ENCODE measurements at places on chromosomes 4 and X.
A peak's percentile ranks its signal among the peaks of the same experiment; 100 is the strongest.

GRCh38 chr4:175509320-175509719 lies 302.7 kb downstream of the GPM6A start:
- DNase-seq, result no peak

DNA sequence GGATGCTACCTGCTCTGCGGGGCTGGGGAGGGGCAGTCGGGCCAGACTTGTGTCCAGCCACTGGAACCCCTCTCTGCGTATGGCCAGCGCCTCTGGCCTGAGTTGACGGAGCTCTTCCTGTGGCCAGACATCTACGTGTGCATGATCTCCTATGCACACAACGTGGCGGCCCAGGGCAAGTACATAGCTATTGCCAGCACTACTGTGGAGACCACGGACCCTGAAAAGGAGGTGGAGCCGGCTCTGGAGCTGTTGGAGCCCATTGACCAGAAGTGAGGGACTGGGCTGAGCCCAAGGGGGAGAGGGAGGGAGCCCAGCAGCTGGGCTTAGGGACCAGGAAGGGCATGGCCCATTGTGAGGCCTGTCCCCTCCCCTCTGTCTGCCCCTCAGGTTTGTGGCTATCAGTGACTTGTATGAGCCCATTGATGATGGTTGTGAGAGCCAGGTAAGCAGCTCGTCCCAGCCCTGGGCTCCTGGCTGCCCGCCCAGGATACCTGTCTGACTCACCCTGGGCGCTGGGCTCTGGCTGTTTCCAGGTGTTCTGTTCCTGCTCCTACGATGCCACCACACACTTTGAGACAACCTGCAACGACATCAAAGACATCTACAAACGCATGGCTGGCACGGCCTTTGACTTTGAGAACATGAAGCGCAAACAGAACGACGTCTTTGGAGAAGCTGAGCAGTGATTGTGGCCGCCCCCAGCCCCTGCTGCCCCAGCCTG lies 1.8 kb upstream of the FAM50A start:
- no peak for DNase-seq

GRCh38 chr4:89855236-89855635 lies 18.3 kb upstream of the SNCA start:
- DNase-seq, result no peak

GRCh38 chrX:153708415-153708814 lies 15.8 kb downstream of the BCAP31 start:
- DNase-seq, result no peak

- DNase-seq, result no peak
Measured at GRCh38 chr4:168411318-168412150, 68.8 kb downstream of the DDX60L start.

DNA sequence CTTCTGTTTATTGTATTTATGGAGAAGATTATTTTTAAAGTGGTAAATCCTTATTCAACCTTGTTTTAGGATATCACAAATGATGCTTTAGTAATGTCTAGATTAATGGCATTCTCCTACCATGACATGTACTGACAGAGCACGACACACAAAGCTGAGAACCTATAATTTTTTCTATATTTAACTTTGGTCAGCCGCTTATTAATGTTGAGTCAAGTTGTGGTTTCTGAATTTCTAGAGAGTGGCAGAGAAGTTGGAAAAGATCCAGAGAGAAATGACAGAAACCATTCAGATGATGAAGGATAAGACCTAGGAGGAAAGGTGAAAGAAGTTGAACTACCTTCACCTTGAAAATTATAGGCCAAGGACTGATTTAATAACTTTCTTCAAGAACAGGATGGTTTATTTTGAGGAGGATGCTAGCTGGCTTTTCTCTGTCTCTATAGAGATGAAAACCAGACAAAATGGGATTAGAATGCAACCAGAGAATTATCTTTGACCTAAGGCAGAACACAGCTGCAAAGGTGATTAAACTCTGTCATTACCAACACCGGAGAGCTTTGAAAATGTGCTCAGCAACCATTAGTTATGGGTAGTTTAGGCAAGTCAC lies 62.6 kb upstream of the TSPAN5 start:
- no peak for DNase-seq

GRCh38 chr4:112819729-112820128 lies 182.8 kb downstream of the LARP7 start:
- no peak for DNase-seq

DNA sequence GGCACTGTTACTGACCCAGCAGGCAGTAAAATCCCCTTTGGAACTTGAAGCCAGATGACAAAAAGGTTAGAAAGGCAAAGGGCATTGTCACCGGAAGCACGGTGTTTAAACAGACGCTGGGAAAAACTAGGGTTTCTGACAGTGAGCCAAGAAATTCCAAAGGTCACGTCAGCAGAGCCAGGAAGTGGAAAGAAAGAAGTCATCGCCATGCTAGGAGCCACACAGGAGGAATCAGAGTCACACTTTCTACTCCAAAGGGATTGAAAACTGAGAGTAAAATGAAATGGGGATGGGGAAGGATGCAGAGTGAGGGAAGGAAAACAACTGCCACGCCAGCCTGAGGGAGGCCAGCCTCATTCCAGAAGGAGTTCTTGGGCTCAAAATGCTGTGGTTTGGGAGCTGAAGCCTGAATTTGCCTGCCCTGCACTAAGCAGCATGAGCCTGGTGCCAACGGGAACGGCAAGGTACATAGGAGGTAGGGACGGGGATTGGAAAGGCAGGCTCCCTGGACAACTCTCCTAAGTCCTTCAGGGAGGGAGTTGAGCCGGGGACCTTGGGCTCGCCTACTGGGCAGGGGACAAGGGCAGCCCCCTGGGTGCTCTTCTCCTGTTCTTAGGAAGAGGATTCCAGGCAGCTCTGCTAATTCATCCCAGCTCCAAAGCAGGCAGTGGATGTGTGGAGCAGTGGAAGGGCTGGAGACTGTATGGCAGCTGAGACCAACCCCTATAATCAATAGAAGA lies 66.8 kb downstream of the SOWAHB start:
- DNase-seq, result no peak

- DNase-seq, result no peak
Measured at GRCh38 chr4:3487861-3488260, 24.8 kb downstream of the DOK7 start.

DNA sequence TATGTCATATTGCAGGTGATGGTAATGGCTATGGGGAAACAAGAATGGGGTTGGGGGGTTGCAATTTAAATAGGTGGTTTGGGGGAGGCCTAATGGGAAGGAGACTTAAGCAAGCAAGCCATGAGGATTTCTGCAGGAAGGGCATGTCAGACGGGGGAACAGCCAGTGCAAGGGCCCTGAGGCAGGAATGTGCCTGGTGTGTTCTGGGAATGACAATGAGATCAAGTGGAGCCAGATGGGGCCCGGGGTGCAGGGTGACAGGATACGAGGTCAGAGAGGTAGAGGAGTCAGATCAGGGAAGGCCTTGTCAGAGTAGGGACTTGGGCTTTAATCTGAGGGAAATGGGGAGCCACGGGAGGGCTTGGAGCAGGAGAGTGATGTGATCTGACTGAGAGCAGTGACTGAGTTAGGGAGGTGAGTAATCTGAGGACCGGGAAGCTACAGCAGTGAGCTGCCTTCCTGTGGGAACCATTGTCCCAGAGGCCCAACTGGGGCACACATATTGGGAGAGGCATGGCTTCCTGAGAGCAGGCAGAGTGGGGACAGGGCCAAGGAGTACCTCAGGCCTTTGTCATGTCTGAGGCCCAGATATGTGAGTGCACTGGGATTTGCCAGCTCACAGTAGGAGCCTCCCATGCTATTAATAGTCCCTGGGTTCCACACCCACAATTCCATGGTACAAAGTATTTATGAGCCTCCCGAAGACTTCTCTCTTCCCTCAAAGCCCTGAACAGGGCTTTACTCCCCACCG lies 139.8 kb downstream of the BCOR start:
- DNase-seq, result no peak

- no peak for DNase-seq
Measured at GRCh38 chr4:78764498-78764961, 11.6 kb upstream of the BMP2K start.

DNA sequence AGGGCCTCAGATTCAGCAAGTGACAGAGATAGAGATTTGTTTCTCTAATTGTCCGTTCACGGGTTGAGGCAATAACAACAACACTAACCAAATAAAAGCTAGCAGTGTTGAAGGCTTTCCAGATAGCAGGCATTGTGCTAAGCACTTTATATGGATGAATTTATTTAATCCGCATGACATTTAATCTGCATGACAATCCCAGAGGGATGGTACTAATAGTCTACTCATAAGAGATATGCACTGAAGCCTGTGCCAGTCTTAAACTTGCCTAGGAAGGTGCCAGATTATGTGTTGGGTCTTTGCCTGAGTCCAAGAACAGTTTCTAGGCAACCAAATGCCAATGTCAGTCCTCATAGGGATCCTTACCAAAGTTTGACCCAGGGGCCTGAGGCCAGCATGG lies 37.7 kb upstream of the FAT1 start:
- no peak for DNase-seq

DNA sequence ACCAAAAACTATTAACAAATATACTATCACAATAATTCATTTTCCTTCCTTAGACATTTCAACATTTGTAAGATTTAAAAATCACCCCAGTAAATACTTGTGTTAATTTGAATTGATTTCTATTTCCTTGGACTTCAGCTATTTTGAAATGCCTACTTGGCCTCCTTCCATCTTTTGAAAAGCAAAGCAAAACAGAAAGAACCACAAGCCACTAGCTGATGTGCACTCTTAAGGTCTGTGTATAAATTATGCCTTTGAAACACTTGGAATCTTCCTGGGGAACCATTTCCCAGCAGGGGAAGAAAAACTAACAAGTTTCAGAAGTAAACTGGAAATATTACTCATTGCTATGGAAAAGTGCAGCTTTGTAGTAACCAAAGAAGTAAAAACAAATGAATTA lies 139.8 kb downstream of the CLCN4 start:
- DNase-seq, result no peak

- DNase-seq, result no peak
Measured at GRCh38 chrX:36364262-36364661, 444.7 kb downstream of the CFAP47 start.

DNA sequence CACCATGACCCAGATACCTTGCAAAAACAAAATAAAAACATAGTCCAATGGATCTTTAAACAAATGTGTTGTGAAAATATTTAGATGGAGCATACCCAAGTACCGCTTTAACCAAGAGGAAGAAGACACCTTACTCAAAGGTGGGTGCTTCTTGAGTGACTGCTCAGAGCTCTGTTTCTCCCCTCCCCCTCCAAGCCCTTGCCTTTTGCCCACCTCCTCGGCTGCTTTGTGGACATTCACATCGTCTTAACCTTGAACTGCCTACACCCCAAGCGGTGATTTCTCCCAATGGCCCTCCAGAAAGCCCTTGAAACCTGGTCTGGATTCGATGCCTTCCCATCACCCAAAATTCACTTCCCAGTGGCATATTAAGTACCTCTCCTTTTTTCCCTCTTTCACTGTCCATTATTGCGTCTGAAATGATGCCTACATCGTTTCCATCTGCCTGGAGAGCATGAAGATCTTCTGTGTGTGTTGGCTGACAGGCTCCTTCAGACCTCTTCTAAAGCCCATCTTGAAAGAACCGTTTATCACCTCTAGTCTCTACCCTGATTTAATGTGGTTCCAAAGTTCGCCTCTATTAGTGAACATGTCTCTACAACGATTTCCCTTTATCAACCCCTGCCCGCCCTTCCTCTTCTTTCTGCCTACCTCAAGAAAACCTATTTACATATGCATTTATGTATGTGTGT lies 968 bp downstream of the GPRIN3 start:
- DNase-seq, result no peak

- peak; percentile 45 for DNase-seq
Measured at GRCh38 chrX:78321809-78322208, 5.6 kb downstream of the CYSLTR1 start.

- peak; percentile 59 for DNase-seq
Measured at GRCh38 chrX:130401415-130402207, at the start of gene RBMX2. TSS of gene RBMX2 (plus strand) at chrX:130401987. CDS start at chrX:130402033, 46 bp downstream.

- no peak for DNase-seq
Measured at GRCh38 chr4:7598939-7599790, 164.4 kb upstream of the PSAPL1 start.

- DNase-seq, result no peak
Measured at GRCh38 chr4:92501456-92501855, 197.7 kb downstream of the GRID2 start.

GRCh38 chr4:141371206-141371605 lies 150.5 kb downstream of the ZNF330 start:
- DNase-seq, result no peak

- DNase-seq, result no peak
Measured at GRCh38 chrX:155070038-155070437, 898 bp downstream of the CMC4 start.

DNA sequence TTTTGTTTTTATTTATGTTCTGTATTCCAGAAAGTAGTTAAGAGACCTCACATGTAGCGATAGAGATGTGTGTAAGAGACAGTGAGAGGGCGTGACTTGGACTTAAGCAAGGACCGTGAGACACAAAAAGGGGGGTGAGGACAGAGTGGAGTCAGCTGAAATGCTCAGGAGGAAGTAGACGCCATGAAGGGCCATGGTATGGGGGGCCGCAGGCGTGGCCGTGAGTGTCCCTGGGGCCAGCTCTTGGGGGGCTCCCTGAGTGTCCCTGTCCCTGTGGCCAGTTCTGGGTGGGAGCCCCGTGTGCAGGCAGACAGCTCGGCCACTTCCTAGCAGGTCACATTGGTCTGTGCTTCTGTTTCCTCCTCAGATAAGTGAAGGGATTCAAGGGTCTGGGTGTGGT lies 23.0 kb upstream of the MSANTD1 start:
- DNase-seq, result no peak

GRCh38 chrX:69046996-69047490 lies 118.2 kb downstream of the PJA1 start:
- DNase-seq, result no peak

DNA sequence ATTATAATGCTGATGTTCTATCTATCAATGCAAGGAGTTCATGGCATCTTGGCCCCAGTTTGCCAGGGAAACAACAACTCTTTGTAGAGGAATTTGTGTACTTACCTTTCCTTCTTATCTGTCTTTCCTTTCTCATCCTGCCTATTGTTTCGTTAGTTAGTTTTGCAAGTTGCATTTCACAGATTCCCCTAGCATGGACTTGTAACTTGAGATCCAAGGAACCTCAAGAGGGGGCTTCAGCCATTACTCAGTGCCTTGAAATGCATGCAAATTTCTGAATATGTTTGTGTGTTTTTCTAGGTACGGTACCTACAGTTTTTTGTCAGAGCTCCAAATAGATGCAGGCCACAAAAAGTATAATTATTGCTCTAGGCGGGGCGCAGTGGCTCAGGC lies 203.6 kb downstream of the LDB2 start:
- no peak for DNase-seq

GRCh38 chrX:40863671-40864070 lies 128.3 kb upstream of the MED14 start:
- DNase-seq, result no peak
